ENCODE measurements at places on chromosomes 5 and 9. TPM values are rescaled to one million over a fixed set of nuclear protein-coding genes. Genes with fewer than 3 reads are reported as not detected.

OR1J2 gene
- polyA plus RNA-seq, result not detected

BNC2 gene
- 12.1 TPM for polyA plus RNA-seq

PCDHA5 gene
- polyA plus RNA-seq, result not detected

DNA sequence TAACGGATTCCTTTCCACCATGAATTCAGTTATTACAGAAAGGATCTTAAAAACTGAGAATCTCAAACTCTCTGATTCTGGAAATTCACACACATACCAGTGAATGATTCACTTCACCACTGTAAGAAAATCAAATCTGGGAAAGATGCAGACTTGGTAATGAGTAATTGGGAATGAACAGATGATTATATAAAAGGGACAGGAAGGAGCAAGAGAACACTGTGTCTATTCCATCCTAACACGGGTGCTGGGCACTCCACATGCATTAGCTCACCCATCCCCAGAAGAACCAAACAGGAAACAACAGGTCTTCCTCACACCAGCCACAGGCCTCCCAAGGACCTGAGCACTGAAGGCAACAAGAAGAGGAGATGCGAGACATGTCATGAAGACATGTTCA lies 74.8 kb upstream of the ZNF622 start:
- no peak for DNase-seq

DNA sequence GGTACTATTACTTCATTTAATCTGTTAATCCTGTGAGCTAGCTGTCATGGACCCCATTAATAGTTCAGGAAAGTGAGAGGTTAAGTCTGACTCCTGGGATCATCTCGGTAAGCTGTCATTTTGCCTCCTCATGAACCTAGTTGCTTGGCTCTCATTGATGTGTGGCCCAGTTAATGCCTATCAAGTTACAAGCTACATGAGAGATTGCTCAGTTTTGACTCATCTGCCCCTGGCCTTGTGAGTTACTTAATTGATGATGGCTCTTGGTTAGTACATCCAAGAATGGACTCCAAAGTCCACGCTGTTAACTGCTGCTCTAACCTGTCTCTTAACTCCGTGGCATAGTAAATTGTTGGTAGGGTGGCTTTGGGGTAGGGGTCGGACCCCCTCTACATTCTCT lies 23.9 kb downstream of the LARP1 start:
- DNase-seq, result no peak

DNA sequence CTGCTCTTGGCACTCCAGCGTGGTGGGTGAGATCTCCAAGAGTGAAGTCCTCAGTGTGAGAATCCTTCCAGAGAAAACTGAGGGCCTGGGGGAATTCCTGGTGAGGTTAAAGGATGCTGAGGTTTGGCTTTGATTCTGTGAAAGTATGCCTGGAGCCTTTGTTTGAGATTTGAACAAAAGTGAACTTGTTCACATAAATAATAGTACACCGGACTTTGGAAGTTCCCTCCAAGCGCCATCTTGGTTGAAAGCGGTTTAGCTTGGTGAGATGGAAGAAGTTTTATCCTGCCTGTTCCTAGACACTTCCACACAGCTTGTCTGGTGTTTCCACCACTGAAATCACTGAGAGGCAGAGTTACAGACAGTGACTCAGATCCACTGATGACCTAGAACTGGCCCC lies 286.4 kb downstream of the NTRK2 start:
- no peak for DNase-seq

DNA sequence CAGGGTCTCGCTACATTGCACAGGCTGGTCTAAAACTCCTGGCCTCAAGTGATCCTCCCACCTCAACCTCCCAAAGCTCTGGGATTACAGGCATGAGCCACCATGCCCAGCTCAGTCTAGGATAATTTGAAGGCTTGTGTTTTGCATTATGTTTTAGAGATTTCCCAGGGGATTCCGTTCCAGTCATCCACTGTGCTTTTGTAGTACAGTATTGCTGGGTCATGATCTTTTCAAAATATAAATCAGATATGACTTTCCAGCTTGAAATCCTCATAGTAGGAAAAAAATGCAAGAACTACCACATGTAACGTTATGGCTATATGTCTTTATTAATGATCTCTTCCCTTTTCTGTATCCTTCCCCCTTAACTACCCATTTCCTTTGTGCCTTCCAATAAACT lies 338.1 kb downstream of the PRELID2 start:
- DNase-seq, result no peak

GRCh38 chr9:83284746-83285145 lies 221.8 kb upstream of the RASEF start:
- no peak for DNase-seq

- no peak for DNase-seq
Observed at GRCh38 chr5:111582451-111582850, 70.1 kb upstream of the STARD4 start.

- DNase-seq, result no peak
Observed at GRCh38 chr5:24368115-24368514, 276.7 kb downstream of the CDH10 start.

DNA sequence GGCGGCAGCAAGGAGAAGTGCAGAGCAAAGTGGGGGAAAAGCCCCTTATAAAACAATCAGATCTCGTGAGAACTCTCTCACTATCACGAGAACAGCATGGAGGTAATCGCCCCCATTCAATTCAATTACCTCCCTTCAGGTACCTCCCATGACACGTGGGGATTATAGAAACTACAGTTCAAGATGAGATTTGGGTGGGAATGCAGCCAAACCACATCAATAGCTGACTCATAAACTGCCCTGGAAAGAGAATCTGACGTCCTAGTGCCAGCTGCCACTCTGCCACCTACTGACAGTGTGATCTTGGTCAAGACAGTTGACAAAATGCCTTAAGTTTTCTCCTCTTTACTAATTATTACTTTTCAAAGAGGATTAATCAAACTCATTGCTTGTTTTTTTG lies 128.3 kb downstream of the GPBP1 start:
- peak; percentile 51 for DNase-seq

DNA sequence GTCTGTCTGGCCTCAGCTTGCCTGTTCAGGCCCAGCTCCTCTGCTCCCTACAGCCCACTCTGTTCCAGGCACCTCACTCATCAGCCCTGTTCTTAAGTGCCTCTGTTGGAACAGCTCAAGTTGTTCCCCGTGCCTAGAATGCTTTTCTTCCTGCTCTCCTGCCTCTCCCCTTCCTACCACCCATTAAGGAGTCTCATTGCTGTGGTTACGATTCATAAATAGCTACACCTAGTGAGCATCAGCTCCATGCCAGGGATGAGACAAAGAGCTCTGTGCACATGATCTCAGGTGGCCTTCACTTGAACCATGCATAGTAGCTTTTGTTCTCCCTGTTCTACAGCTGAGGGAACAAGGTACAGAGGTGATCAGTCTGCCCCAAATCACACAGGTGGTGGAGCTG lies 54.3 kb downstream of the PSD2 start:
- DNase-seq, result peak; percentile 21

GRCh38 chr9:127399736-127400269 lies 2.8 kb downstream of the SLC2A8 start:
- no peak for DNase-seq

GRCh38 chr9:96612105-96612965 lies 7.3 kb downstream of the CDC14B start:
- no peak for DNase-seq

DNA sequence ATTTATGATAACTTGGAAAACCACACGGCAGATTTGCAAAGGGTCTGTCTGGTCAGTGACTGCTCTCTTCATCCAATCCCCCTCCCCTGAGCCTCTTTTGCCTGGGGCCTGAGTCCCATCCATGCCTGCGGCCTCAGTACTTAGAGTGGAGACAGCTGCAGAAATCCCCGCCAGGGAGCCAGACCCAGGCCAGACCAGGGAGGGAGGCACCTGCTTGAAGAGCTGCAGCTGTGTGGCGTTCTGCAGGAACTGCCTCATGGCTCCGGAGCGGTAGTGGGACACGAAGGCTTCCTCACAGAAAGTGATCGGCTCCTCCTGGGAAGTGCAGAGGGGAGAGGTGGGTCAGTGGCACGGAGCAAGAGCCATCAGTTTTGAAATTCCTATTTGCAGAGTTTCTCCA lies 101.6 kb downstream of the CRB2 start:
- DNase-seq, result no peak

Measured in endothelial cell of umbilical vein (primary cell).